Smooth muscle cell of the pulmonary artery (primary cell): ENCODE measurements at places on chromosomes 1 and 21. TPM values are rescaled to one million over a fixed set of nuclear protein-coding genes. Genes with fewer than 3 reads are reported as not detected.

GJA8 gene
- total RNA-seq: not detected in 2 replicates

EPHA8 gene
- not detected in 2 replicates for total RNA-seq

ZMYM4 gene
- total RNA-seq: 32.2 and 40.8 TPM in 2 replicates

ELF3 gene
- 0.20 and 2.2 TPM in 2 replicates for total RNA-seq

OR10K1 gene
- not detected in 2 replicates for total RNA-seq

REG4 gene
- total RNA-seq: not detected in 2 replicates

CD52 gene
- total RNA-seq: not detected in 2 replicates

C4BPA gene
- total RNA-seq: not detected in 2 replicates

SWT1 gene
- total RNA-seq: 4.2 and 4.4 TPM in 2 replicates

CFAP74 gene
- not detected in 2 replicates for total RNA-seq

S100A2 gene
- 0.98 and 2.4 TPM in 2 replicates for total RNA-seq

BPNT1 gene
- 20.2 and 26.8 TPM in 2 replicates for total RNA-seq

TMEM269 gene
- 0.03 and 0.07 TPM in 2 replicates for total RNA-seq

PADI2 gene
- 0.39 and 0.53 TPM in 2 replicates for total RNA-seq

KCNE2 gene
- not detected in 2 replicates for total RNA-seq
